ENCODE measurements at places on chromosomes 3 and 15. TPM values are rescaled to one million over a fixed set of nuclear protein-coding genes. Genes with fewer than 3 reads are reported as not detected.

GRCh38 chr3:29033511-29033910 is 247.4 kb upstream of the RBMS3 start:
- DNase-seq, result no peak

FETUB gene
- not detected for total RNA-seq

- DNase-seq, result no peak
Measured at GRCh38 chr3:136938334-136938733, 19.4 kb upstream of the IL20RB start.

DNA sequence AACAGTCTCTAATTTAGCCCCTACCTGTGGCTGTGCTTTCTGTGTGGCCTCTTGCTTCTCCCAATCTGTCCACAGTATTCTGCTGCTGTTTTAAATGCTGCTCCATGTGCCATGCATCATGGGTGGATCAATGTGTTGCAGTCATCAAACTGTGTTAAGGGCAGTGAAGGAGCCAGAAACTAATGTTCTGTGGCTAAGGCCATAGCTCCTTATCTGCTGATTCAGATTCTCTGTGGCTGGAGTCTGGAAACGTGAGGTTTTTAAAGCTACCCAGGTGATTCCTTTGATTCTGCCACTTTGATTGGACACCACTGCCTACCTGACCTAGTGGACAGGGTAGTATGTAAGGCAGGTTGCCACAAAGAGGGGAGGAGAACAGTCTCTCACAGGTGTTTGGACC is 44.8 kb downstream of the MORC1 start:
- no peak for DNase-seq

DNA sequence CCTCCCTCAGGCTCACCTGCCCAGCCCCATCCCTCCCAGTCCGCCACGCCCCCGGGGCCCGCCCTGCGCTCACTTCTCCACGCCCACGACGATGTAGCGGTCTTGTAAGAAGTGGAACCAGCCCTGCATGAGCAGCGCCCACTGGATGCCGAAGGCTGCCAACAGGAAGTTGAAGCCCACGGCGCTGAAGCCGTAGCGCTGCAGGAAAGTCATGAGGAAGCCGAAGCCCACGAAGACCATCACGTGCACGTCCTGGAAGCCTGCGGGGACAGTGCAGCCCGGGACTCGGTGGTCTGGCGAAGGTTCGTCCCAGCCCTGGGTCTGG is 9.7 kb downstream of the RHCG start:
- peak; percentile 32 for DNase-seq

- no peak for DNase-seq
Measured at GRCh38 chr3:143855183-143855582, 6.9 kb upstream of the SLC9A9 start.

DNA sequence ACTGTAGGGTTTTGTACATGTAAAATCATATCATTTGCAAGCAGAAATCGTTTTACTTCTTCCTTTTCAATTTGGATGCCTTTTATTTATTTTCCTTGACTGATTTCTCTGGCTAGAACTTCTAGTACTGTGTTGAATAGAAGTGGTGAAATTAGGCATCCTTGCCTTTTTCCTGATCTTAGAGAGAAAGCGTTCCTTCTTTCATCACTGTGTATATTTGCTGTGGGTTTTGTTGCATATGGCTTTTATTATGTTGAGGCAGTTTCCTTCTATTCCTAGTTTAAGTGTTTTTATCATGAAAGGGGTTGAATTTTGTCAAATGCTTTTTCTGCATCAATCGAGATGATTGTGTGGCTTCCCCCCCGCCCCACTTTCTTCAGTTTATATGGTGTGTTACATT is 140.9 kb downstream of the ATG7 start:
- no peak for DNase-seq

IGDCC3 gene
- total RNA-seq, result not detected

- peak; percentile 40 for DNase-seq
Measured at GRCh38 chr15:86624261-86625036, 544.8 kb downstream of the AGBL1 start.

MAPKBP1 gene
- 24.2 TPM for total RNA-seq

TAGLN3 gene
- total RNA-seq, result not detected

GRCh38 chr15:44633603-44634002 is 29.9 kb downstream of the SPG11 start:
- DNase-seq, result no peak

ITIH1 gene
- total RNA-seq, result not detected

BLM gene
- total RNA-seq, result 2.5 TPM

GOLGA6A gene
- total RNA-seq, result not detected

CTXND1 gene
- total RNA-seq, result not detected

GOLGA6D gene
- 0.14 TPM for total RNA-seq

DNA sequence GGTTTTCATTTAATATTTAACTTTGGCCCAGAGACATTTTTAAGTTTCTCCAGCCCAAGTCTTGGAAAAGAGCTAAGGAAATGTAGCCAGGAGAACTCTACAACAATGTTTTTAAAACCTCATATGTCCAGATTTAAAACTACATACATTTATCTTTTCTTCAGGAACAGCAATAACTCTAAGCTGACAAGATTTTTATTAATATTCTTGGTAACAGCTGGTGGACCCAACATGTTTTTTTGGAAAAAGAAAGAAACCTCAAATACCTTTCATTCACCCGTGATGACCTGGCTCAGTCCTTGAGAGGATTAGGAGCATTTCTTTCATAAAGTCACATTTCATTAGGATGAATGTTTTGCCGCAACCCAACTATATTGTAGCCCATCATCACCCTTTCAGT is 50.4 kb upstream of the CMSS1 start:
- no peak for DNase-seq

SLC2A2 gene
- total RNA-seq, result not detected

- DNase-seq, result no peak
Measured at GRCh38 chr3:196016059-196016458, 65.8 kb downstream of the TFRC start.

NIT2 gene
- 17.7 TPM for total RNA-seq

DNA sequence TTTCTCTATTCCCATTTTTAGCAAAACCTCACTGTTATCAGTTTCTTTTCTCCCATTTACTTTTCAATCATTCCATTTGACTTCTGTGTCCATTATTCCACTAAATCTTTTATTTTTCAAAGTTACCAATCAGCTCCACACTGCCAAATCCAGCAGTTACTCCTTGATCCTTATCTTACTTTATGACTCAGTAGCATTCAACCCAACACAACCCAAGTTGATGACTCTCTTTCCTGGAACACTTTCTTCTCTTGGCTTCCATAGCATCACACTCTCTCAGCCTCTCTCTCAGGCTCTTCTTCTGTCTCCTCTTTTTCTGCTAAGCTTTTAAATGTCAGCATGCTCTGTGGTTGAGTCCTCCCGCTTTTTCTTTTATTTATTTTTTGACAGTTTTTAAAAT is 36.3 kb downstream of the RASGRP1 start:
- DNase-seq, result no peak

DNA sequence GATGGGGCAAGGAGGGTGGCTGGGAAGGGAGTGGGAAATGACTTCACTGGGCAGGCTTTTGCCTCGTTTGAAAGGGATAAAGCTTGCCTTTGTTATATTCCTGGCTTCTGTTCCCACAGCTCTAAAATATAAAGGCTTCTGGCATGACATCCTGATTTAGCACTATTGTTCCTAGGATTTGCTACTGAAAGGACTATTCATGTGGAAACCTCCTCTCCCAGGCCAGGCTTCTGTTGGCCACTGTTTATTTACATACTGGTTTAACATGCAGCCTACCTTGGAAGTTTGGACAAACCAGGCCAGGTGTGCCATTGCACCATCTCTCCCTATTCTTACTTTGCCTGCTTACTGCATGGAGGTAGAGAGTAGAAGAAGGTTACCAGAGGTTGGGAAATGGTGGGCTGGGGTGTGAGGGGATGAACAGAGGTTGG is 2.4 kb upstream of the LMCD1 start:
- no peak for DNase-seq

DNA sequence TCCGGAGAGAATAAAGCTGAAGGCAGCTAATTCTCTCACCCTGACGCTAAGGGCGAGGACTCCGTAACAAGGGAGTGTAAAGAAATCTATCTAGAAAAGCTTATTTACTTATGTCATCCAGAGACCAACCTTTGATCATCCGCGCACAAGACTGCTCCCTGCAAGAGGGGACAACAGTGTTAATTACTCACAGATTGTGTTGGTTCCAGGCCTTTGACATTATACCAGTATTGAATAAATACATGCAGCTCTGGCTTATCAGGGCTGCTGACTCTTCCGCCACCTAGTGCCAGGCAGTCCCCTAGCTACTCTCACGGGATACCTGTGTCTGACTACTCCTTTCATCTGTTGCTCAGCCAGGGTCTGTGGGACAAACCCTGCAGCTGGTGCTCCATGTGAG is 211.7 kb downstream of the DTWD1 start:
- no peak for DNase-seq

DNA sequence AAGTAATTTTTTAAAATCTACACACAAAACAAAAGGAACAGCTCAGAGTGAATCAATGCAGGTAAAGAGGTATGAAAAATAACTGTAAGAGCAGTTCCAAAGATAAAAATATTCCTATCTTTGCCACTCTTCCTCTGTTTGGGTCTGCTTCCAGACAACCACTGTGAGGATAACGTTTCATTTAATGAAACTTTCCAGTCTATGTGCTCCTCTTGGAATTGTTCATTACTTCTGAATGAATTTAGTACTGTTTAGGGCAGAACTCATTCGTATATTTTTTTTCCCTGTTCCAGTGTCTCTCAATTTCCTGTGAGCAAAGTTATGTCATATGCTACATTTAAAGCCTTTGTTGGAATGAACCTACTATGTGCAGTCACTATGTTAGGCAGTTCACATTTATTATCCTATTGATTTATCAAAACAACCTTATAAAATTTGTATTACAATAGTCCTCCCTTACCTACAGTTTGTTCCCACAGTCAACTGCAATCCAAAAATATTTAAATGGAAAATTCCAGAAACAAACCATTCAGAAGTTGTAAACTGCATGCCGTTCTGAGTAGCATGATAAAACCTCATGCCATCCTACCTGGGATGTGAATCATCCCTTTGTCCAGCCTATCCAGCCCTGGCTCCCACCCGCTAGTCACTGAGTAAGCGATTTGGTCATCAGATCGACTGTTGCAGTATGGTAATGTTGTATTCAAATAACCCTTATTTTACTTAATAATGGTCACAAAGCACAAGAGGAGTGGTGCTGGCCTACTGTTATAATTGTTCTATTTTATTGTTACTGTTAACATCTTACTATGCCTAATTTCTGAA is 98.1 kb downstream of the TMCC1 start:
- DNase-seq, result no peak

GRCh38 chr3:127762077-127762786 is 60.1 kb downstream of the MGLL start:
- DNase-seq, result no peak

DNA sequence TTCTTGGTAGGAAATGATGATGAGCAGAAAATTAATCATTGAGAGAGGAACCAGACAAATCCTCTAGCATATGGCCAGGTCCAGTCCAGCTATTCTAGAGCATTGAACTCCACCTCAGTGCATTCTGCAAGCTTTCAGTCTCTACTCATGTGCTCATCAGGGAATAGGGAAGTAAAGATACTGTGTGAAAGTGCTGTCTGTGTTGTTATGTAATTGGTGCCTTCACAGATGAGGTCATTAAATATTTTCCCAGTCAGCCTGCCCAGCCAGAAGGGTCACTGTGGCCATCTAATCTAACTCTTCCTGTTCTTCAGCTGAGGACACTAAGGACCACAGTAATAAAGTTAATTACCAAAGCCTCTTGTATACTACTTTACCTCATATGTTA is 28.2 kb downstream of the C3orf62 start:
- no peak for DNase-seq

All from CD8-positive, alpha-beta T cell (primary cell).